Inflammatory macrophage (primary cell): ENCODE measurements at places on chromosomes 4 and X.

DNA sequence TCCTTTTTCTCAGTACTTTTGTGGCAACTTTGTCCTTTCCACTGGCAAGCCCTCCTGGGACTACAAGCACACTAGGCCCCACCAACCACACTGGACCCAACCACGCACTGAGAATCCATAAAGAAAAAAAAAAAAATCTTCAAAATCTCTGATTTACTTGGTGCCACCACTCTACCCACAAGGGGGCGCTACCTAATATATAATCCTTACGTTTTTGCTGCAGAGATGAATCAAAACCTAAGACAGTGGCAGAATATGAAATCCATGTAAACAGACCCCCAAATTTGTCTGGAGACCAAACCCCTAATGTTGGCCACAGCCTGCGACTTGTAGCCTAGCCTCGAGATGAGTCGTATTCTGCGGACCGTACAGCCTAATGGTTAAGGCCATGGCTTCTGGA, 63.5 kb upstream of the ARHGAP36 start:
- peak; percentile 0 for DNase-seq

GRCh38 chrX:9626379-9626778, 139.3 kb downstream of the GPR143 start:
- no peak for DNase-seq

DNA sequence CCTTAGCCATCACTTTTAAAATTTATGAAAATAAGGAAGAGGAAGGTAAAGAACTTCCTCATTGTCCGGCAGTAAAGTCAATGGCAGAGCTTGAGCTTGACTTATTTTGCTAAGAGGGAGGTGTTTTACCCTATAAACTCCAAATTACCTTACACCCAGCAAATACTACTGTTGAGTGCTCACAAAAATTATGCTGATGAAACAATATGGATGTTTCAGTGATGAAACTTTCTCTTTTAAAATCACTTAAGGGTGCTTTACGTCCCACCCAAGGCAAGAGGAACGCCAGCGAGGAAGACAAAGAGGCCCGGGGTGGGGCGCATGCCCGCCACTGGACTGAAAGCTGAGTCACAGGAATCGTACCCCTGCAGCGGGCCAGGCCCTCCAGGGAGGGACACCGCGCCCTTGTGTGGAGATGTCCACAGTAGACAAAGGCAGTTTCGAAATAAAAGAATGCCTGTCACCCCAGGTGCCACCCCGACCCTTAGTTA, 560 bp upstream of the TMSB4X start:
- DNase-seq: peak; percentile 74

- DNase-seq: no peak
These were observed 20.8 kb downstream of the RLIM start for GRCh38 chrX:74593593-74593992.

- peak; percentile 49 for DNase-seq
These were observed 577 bp upstream of the GLRA2 start for GRCh38 chrX:14528629-14529289.

DNA sequence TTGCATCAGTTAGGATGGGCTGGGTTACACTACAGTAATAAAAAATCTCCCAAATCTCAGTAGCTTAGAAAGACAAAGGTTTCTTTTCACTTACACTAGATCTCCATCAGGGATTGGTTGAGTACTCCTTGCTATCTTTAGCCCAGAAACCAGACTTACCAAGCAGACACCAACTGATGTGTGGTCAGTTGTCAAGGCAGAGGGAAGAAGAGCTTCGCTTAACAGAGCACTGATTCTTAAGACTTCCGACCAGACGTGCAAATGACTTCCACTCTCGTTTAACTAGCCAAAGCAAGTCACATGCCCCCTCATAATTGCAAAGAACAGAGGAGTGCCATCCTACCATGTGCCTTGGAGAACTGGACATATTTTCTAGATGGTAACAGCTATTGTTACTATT, 5.7 kb upstream of the ZNF518B start:
- DNase-seq: no peak

DNA sequence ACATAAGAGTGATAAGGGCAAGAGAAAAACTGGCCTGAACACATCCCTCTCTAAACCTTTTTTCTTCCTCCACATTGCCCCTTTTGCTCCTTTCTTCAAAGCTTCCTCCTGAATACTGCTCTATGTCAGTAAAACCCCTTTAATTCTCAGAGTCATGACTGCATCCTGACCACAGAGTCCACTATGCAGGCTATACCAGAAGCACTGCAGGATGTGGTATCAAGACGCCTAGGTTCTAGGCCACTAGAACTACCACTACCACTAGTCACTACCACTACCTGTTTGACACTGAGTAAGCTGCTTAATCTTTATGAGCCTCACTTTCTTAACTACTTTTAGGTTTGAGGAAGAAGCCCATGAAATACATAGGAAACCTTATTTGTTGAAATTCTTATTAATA, 38.7 kb downstream of the ARHGEF9 start:
- DNase-seq: no peak

DNA sequence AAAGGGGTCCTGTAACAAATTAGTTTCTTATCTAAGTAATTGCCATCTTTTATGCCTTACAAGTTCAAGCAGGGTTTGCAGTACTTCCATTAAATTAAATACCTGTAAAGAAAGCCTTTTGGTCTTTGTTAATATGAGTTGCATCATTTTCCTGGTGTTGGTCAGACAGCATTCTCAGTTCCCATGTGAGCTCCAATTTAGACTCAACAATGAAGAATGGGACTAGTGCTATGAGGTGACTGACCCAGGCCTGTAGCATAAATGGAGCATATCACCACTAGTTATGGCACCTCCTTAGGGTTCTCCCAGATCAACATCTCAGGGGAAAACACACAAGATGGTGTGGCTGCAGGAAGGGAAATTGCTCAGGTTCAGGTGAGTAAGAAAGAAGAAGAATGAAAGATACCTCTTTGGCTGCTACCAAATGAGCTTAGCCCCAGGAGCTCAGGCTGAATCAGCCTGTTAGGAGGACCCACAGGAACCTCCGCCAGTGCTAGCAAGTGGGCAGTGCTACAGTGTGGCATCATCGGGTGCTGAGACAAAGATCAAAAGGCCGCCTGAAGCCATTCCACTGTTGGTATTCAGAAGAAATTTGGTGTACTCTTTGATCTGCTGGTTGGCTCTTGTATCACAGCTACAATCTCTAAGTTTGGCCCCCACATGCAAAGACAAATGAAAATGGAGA, 1.8 kb downstream of the TTC29 start:
- no peak for DNase-seq

DNA sequence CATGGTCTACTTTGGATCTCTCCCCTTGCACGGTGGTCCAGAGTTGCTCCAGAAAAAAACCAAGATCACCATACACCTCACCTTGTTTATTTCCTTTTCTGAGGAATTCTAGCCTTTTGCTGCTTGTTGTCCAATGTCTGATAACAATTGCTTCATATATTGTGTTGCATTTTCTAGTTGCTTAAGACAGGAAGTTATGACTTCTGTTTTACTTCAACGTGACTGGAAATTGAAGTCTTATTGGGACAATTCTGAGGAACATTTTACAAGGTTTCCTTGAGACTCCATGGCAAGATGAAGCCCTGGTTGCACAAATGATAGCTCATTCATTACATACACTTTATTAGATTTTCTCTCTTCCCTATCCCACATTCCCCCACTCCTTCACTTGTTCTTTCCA, 5.2 kb downstream of the CXCL1 start:
- DNase-seq: peak; percentile 66

- no peak for DNase-seq
These were observed 24.0 kb upstream of the GBA3 start for GRCh38 chr4:22668702-22669101.
